ENCODE measurements at places on chromosomes 7 and 10.

- no peak for DNase-seq
These were observed 137.1 kb downstream of the KAT6B start for GRCh38 chr10:74963549-74963948.

DNA sequence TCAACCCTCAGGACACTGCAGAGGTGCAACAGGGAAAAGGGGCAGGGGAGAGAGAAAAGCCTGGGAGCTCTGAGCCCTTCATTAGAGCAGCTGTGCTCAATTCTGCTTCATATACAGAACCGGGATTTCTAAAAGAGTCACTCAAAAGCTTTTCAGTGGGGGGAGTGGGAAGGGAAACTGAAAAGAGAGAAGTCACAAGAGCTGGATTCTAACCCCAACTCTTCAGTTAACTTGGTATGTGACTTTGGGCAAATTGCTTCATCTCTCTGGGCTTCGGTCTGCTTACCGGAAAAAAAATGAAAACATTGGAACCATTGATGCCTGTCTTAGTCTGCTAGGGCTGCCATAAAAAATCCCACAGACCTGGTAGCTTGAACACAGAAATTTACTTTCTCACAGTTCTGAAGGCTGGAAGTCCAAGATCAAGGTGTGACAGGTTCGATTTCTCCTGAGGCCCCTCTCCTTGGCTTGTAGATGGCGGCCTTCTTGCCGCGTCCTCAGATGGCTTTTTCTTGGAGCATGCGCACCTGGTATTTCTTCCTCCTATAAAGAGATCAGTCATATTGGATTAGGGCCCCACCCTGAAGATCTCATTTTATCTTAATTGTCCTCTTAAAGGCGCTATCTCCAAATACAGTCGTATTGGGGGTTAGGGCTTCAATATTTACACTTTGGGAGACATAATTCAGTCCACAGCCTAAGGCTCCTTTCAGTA lies 118.3 kb upstream of the KMT2E start:
- DNase-seq, result no peak

DNA sequence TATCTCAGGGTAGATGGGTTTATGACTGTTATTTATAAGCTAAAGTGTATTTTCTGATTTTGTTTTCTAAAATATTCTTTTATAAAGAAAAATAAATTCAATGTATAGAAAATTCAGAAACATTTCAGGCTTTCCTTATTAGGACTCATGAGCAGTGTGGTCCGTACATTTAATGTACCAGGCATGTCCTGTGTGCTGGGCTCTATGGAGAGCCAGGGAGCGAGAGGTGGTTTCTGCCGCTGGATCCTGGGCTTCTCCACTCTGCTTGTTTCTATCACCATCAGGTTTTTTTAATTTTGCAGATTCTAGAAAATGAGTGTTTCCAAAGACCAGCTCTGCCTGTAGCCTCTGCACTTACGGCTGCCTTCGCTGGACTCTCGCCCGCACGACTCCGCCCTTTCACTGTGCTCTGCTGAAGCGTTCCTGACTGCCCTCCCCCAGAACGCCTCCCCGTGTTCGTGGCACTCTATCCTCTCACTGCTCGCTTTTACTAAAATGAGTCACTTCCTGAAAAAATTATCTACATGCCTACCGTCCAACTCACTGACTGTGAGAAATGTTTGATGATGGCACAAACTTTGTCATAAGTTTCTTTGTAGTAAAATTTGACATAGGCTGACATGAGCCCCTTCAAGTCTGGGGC lies 188.5 kb downstream of the ZMYND11 start:
- DNase-seq, result peak; percentile 25

DNA sequence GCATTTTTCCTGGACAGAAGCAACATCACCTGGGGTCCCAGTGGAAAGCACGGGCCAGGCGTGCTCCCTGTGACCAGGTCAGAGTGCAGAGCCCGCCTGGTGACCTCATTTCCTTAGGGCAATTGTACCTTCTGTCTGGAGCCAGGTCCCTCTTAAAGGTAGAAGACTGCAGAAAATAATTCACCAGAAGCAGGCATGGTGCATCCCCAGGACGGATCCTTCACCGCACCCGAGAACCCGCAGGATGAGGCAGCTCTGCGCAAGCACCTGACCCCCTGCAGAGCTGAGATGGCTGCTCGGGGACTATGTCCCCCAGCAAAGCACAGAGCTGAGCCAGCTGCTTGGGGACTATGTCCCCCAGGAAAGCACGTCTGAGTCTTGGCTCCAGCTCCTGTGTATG lies 557.6 kb downstream of the PTPRN2 start:
- DNase-seq, result no peak

DNA sequence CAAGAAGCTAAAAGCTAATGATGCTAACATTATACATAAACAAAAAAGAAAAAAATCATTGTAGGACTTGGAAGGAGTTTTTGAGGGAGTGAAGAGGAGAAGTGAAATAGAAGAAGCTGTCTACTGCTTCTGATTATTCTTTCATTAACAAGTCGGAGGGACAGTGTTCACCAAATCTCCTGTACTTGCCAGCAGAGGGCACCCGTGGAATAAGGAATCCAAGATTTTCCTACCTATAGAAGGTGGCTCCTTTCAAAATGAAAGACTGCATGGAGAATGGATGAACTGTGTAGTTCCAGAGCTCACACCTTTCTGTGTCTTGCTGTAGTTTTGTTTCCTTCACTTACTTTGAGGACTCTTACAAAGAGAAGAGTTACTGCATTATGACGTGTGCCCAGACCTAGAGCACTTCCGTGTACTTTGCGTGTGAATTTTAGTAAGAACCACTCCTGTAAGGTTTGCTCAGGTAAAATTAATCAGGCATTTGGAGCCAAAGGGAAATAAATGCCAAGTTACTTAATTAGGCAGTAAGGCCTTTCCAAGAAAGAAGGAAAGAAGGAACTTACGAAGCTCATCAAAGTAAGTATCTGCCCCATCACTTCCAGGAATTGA lies 145.1 kb downstream of the SEMA3D start:
- peak; percentile 15 for DNase-seq

- no peak for DNase-seq
These were observed 5.1 kb downstream of the UNCX start for GRCh38 chr7:1237704-1238255.

GRCh38 chr7:18740579-18740988 lies 245.0 kb downstream of the HDAC9 start:
- no peak for DNase-seq

DNA sequence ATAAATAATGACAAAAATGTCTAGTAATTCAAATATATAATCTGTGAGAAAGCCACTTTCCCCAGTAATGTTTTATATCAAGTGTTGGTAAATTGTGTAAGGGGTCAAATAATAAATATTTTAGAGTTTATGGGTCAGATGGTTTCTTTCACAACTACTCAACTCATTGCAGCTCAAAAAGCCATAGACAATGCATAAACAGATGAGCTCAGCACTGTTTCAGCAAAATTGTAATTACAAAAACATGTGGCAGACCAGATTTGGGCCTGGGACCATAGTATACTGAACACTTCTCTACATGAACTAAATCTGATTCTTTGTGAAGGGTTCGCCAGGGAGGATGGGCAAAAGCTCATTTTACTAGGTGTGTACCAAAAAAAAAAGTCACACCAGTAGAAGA lies 460.8 kb downstream of the NRG3 start:
- no peak for DNase-seq

DNA sequence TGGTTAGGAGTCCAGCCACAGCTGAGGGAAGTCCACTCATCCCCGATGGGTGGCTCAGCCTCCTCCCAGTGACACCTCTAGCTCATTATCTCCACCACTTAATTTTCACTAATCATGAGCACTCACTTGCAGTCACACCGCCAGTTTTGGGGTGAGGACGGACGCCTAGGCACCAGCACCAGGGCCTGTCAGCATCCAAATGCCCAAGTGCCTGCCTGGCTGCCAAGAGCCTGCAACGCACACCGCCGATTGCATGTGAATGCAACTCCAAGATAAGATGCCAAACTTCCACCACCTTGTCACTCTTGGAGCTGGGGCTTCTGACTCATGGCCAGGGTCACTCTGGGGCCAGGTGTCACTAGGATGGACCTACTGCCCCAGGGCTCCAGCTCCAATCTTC lies 24.4 kb upstream of the SMARCD3 start:
- DNase-seq, result no peak

GRCh38 chr7:22194658-22195273 lies 162.2 kb downstream of the RAPGEF5 start:
- no peak for DNase-seq

DNA sequence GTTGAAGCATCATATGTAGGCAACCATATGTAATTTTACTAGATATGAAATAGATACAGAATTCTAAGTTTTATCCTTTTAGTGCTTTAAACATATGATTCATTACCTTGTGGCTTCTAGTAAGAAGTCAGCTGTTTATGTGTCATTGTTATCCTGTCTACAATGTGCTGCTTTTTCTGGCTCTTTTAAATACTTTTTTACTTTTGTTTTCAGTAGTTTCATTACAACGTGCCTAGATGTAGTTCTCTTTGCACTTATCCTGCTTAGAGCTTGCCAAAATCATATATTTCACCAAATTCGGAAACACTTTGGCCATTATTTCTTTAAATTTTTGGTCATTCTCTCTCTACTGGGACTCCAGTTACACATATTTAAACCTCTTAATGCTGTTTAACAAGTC lies 26.4 kb downstream of the YAE1 start:
- DNase-seq, result no peak

- no peak for DNase-seq
These were observed 67.0 kb downstream of the GSAP start for GRCh38 chr7:77349141-77349540.

- no peak for DNase-seq
These were observed 39.4 kb downstream of the CHST15 start for GRCh38 chr10:124053971-124054370.

DNA sequence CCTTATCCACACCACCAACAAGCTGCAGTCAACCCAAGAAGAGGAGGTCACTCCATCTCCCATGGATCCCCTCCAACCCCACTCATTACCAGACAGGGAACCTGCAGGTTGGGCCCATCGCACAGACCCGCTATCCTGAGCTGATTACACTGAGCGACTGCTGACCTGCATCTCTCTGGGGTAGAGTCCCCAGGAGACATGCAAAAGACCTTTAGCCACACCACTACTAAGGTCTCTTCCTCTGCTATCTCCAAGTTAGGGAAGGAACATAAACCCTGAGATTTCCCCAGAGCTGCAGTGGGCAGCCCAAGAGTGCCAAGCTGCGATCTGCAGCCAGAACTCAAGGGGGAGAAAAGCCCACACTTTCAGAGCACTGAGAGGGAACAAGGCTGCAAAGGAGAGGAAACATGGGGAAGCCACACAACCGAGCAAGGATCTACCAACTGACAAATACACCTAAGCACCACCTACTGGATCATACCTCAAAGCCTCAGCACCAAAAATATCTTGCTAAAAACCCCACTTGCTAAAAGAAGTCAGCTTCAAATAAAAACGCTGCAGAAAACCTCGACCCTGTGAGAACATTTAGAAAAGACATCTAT lies 298.2 kb downstream of the SORCS1 start:
- no peak for DNase-seq

- DNase-seq, result no peak
These were observed 23.6 kb upstream of the CD36 start for GRCh38 chr7:80614851-80615271.

- no peak for DNase-seq
These were observed 25.8 kb upstream of the IMMP2L start for GRCh38 chr7:111588065-111588433.

- no peak for DNase-seq
These were observed 84.4 kb downstream of the PARD3 start for GRCh38 chr10:34730726-34731125.

DNA sequence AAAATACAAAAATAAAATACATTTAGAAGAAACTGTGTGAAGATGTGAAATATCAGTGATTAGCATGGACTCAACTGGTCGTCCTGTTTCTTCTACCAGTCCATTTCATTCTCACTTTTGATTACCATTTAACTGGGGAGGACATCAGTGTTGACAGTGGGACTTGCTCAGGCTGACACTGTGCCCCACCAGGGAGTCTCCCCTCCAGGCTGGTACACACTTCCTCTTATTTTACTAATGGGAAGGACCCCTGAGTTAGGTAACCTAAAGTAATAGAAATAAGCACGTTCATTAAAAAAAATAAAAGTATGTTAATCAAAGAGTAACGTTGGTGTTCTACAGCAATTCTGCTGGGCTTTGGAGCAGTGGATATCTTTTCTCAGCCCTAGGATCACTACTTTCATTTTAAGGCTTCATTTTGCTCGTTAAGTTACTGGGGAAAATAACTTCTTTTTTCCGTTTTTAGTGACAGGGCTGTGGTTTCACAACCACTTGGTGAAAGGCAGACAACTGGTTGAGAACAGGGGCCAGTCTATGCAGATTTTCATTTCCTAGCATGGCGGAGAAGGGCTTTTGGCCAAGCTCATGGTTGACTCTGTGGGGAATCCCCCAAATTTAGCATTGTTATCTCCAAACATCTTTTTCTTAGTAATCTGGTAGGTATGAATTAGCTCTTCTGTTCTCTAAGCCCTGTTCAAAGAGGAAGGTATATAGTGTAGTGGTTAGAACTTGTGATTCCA lies 2.1 kb downstream of the SNX10 start:
- peak; percentile 69 for DNase-seq

- DNase-seq, result no peak
These were observed 61.8 kb downstream of the PTPRE start for GRCh38 chr10:127968659-127969058.

DNA sequence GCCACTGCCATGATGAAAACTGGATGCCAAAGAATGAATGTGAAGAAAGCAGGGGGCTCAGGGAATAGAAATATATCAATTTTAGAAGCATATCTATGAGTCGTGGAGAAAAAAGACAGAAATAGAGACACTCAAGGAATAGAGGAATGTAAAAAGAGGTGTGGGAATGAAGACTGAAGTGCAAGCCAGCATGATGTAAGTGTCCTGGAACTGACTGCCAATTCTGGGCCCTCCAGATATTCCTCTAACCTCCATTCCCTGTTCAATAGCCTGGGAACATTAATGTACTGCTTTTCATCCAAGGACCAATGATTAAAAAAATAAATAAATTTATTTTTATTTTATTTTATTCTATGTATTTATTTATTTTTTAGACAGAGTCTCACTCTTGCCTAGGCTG lies 40.6 kb downstream of the NEBL start:
- no peak for DNase-seq

- DNase-seq, result no peak
These were observed 218.1 kb upstream of the FOXP2 start for GRCh38 chr7:114196517-114196916.

DNA sequence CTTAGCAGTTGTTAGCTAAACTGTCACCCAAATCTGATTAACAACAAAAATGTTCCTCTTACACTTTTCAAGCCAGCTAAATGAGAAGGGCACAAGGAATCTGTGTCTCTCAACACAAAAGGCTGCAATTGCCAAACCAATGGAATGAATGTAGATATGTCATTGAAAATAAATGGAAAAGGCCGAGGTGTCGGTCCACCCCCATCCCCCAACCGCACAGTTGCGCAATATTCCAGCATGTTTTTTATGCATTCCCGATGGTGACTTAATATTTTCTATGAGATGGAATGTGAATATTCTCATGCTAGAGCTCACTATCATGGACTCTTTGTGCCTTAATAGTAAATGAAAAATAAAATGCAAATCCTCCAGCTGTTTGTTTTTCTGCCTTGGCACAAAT lies 181.6 kb upstream of the LRGUK start:
- no peak for DNase-seq

DNA sequence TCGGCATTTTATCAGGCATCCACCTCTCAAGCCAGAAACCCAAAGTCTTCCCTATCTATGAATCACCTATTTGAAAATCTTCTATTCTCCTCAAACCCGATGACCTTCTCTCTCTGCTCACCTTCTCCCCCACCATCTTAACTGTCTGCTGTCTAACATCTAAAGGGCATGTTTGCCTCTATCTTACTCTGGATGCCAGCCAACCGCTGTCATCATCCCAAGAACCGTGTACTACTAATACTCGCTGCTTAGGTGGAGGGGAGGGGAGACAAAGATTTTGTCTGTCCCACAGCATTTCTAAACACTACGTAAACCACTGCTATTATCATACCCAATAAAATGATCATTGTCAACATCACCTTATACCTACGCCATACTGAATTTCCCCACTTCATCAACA lies 29.5 kb downstream of the PAXIP1 start:
- DNase-seq, result no peak

Data from activated naive CD8-positive, alpha-beta T cell treated with anti-CD3 and anti-CD28 coated beads for 36 hours (primary cell).